ENCODE measurements at places on chromosomes 4 and X. TPM values are rescaled to one million over a fixed set of nuclear protein-coding genes. Genes with fewer than 3 reads are reported as not detected.

Gene ADH7
- total RNA-seq = not detected

Gene CXorf51A
- total RNA-seq = not detected

GRCh38 chr4:75344915-75345314 is 169.3 kb downstream of the RCHY1 start:
- H3K4me1 ChIP-seq = no peaks in the 10 kb centered on the region
- no peaks in the 10 kb centered on the region for H3K36me3 ChIP-seq
- H3K27me3 ChIP-seq = no peaks in the 10 kb centered on the region
- H3K4me3 ChIP-seq = no peak overlapping the region
- peak; percentile 35 for DNase-seq

DNA sequence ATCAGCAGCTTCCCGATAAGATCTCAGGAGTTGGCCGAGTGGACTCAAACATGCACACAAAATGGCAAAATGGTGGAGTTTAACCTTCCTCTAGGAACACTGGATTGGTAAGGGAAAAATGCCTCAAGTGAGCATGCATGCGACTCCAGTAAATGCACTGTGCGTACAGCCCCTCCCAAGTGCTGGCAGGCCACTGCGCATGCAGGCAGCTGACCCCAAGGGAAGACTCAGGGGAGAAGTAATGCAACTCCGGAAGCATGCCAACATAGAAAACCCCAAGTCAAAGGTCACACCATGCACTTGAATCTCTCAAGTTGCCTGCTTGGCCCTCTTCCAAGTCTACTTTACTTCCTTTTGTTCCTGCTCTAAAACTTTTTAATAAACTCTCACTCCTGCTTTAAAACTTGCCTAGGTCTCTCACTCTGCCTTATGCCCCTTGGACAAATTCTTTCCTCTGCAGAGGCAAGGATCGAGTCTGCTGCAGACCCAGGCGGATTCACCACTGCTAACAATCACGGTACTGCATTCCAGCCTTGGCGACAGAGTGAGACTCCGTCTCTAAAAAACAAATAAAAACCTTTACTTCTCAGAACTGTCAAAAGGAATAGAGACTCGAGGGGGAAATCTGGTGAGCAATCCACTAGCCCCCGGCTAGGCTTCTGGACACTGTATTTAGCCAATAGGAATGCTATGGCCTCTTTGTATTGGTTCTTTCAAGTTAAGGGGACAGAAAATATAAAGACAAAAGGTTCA is 33.5 kb downstream of the NYX start:
- no peak for DNase-seq
- no peak overlapping the region for H3K27ac ChIP-seq
- no peak overlapping the region for H3K4me3 ChIP-seq
- peaks cover 26% of the 10 kb centered on the region for H3K27me3 ChIP-seq
- H3K4me1 ChIP-seq = peaks cover 4% of the 10 kb centered on the region
- no peaks in the 10 kb centered on the region for H3K36me3 ChIP-seq

- H3K27ac ChIP-seq = no peak overlapping the region
- H3K27me3 ChIP-seq = no peaks in the 10 kb centered on the region
- H3K36me3 ChIP-seq = no peaks in the 10 kb centered on the region
- H3K4me3 ChIP-seq = no peak overlapping the region
Measured at GRCh38 chr4:81343046-81343445, 128.0 kb upstream of the PRKG2 start.

GRCh38 chr4:39472396-39472795 is 13.5 kb downstream of the LIAS start:
- H3K36me3 ChIP-seq = peaks cover 20% of the 10 kb centered on the region
- no peak for DNase-seq
- no peak overlapping the region for H3K4me3 ChIP-seq
- H3K27ac ChIP-seq = no peak overlapping the region
- no peaks in the 10 kb centered on the region for H3K27me3 ChIP-seq

GRCh38 chrX:108439961-108440696 is 491 bp downstream of the COL4A5 start:
- H3K27me3 ChIP-seq = peaks cover 31% of the 10 kb centered on the region
- H3K36me3 ChIP-seq = no peaks in the 10 kb centered on the region
- peaks cover 8% of the 10 kb centered on the region for H3K4me1 ChIP-seq
- H3K4me3 ChIP-seq = peak overlapping the region; percentile 55
- peak; percentile 23 for DNase-seq
- peak overlapping the region; percentile 29 for H3K27ac ChIP-seq

All from muscle of leg (tissue), 16 donors.